Upper lobe of left lung (tissue), 6 donors: ENCODE measurements at places on chromosomes 11 and 22. TPM values are rescaled to one million over a fixed set of nuclear protein-coding genes. Genes with fewer than 3 reads are reported as not detected.
A peak's percentile ranks its signal among the peaks of the same experiment; 100 is the strongest.

The MOGAT2 gene
- 0.13 TPM for total RNA-seq

The SPINDOC gene
- total RNA-seq, result 14.7 TPM

The TPBGL gene
- 0.46 TPM for total RNA-seq

GRCh38 chr11:843818-844692 lies 1.4 kb downstream of the TSPAN4 start:
- H3K4me3 ChIP-seq, result peak overlapping the region; percentile 96
- peak overlapping the region; percentile 94 for H3K27ac ChIP-seq
- DNase-seq, result peak; percentile 96
- no peaks in the 10 kb centered on the region for H3K27me3 ChIP-seq

The RASSF10 gene
- total RNA-seq, result 2.0 TPM

- no peaks in the 10 kb centered on the region for H3K36me3 ChIP-seq
- H3K27me3 ChIP-seq, result peaks cover 29% of the 10 kb centered on the region
- DNase-seq, result peak; percentile 97
- H3K27ac ChIP-seq, result peak overlapping the region; percentile 94
Observed at GRCh38 chr22:50544078-50544745, 1.5 kb upstream of the KLHDC7B start.

- H3K4me3 ChIP-seq, result no peak within 1 kb of the TSS
- no peak within 1 kb of the TSS for H3K27ac ChIP-seq
- no peaks in the 10 kb centered on the region for H3K4me1 ChIP-seq
- H3K36me3 ChIP-seq, result no peaks in the 10 kb centered on the region
Observed at GRCh38 chr11:118883368-118884071, at the start of gene CXCR5. TSS of gene CXCR5 (plus strand) at chr11:118883892. CDS start at chr11:118883942, 50 bp downstream.
